NCI-H1105 (cell line): ENCODE measurements at places on chromosomes 3 and 15.

DNA sequence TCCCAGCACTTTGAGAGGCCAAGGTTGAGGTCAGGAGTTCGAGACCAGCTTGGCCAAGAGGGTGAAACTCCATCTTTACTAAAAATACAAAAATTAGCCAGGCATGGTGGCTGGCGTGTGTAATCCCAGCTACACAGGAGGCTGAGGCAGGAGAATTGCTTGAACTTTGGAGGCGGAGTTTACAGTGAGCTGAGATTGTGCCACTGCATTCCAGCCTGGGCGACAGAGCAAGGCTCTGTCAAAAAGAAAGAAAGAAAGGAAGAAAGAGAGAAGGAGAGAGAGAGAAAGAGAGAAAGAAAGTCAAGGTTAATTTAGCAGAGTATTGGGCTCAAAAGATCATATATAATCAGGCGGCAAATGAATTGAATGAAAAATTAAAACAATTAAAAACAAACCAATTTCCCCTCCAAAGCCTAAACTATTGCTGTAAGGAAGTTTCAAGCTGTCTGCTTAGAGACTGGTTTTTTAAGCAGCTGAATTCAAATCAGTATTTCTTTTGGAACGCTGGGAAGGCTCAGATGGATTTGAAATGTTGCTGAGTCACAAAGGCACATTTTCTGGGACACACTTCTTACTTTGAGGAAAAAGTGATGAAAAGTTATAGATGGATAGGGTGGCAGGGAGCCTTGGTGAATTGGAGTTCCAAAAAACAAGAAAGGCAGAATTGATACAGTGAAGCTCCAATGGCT, 81.3 kb upstream of the BHLHE40 start:
- DNase-seq: no peak

DNA sequence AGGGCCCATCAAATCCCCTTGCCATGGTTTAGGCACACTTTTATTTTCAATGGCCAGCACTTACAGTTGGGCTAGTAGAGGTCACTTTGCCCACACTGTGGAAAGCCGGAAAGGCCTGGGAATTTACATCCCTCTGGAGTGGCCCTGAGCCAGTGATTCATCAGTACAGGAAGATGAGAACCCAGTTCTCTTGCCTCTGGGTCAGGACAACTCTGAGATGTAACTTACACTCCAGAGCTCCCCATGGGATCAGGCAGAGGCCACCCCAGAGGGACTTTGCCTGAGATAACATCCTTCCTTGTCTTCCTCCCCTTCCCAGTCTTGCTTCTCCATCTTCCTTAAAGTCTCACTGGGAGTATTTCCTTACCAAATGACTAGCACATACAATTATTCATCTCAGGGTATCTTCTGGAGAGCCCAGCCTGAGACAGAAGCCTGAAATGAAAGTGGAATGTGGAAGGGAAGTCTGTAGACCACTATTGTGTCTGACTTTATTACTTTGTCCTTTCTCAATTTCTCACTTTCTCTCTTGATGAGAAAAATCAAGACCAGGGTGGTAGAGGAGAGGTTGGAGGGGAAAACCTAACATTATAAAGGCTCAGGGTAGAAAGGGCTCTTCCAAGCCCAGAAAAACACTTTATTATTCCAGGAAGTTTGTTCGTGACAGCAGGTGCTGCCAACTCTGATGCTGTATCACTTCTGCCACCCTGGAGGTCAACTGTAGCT, 220.8 kb downstream of the ZNF621 start:
- DNase-seq: no peak

- DNase-seq: no peak
These were observed 171.1 kb downstream of the PDZRN3 start for GRCh38 chr3:73453666-73454065.

DNA sequence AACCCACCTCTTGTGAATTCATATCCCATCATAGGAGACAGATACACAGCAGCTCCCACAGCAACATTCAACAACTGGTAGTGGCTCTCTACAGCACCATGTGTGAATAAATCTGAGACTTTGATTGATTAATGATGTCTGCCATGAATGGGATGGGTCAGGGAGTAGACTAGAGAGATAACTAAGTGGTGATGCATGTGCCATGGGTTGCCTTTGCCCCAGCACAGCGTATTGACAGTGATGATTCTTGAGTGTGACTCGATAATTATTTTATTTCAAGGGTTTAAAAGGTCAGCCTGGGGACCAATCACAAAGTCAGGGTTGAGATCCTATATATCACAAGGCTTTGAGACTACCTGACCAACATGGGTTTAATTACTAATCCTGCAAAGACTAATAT, 295.9 kb downstream of the PTPRG start:
- DNase-seq: no peak

DNA sequence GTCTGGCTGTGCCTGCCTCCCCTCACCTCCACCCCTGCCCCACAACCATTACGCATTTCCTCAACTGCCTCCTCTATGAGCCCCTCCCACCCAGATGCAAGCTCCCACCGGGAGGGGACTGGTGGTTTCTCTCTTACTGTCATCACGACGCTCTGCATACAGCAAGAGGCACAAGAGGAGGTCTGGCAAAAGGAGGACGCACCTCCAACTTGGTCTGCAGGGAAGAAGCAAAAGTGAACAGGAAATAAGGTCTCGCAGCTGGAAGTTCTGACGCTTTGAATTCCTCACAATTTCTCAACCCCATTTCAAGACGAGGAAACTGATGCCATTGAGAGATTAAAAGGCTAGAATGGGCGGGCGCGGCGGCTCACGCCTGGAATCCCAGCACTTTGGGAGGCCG, 42.3 kb upstream of the MUC4 start:
- no peak for DNase-seq

- no peak for DNase-seq
These were observed 97.7 kb downstream of the TP63 start for GRCh38 chr3:189728915-189729314.

- no peak for DNase-seq
These were observed 188.7 kb downstream of the NAALADL2 start for GRCh38 chr3:175047786-175048185.

GRCh38 chr3:50260942-50261441, 8.0 kb upstream of the SEMA3B start:
- DNase-seq: no peak

GRCh38 chr3:153621953-153622352, 459.9 kb downstream of the RAP2B start:
- no peak for DNase-seq

- no peak for DNase-seq
These were observed 36.4 kb upstream of the WNT5A start for GRCh38 chr3:55523471-55523870.

DNA sequence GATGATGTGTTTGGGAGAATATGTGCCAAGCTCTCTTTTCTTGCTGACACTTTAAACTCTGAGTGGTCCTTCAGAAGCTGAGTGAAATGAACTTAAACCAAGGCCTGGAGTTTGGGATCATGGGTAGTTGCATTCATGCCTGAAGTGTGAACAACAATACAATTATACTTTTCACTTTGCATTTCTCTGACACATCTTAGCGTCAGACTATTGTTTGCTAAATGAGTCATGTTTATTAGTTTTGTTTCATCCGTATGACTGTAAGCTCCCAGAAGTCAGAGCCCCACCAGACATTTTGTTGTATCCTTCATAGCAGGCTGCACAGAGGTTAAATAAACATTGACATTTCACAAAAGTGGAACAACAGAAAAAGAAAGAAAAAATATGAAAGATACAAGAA, 542.6 kb downstream of the TUSC7 start:
- DNase-seq: no peak

GRCh38 chr3:158679547-158680000, 7.1 kb upstream of the LXN start:
- DNase-seq: no peak

DNA sequence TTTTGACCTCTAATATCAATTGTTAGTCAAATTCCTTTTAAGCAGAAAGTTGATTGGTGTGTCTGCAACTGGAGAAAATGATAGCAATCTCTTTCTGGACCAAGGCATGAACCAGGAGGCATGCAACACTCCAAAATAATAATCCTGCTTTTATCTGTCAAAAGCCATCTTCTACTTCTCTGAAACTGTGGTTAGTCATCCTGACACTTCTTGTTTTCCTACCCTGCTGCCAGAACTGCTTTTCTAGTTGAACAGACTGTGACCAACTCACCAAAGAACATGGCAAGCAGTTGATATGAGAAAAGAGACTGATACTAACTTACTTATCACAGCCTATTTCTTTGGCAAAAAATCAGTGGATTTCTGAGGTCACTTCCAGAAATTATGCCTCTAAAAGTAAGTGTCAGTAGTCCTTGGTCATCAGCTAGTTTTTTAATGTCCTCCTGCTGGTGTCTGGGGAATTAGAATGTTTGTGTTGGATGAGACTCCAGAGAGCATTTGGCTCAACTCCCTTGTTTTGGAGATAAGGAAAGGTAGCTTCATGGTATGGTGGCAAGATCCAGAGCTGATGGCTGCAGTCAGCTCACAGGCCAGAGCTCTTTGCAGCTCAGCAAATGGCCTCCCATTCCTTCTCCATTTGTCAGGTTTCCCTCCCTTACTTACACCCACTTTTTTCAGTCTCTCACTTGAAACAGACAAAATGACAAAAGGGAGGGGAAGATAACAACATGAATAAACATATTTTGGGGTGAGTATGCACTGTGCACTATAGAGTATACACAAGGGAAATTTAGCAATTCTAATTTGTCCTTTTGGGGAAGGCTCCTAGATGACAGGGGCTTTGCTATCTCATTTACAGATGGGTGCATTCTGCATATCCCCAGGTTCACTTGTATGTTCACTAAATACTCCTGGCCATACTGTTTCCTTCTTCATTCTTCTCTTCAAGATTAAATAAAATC, 7.0 kb downstream of the CRYGS start:
- DNase-seq: no peak

- no peak for DNase-seq
These were observed 114.2 kb downstream of the AGBL1 start for GRCh38 chr15:86193716-86194380.

DNA sequence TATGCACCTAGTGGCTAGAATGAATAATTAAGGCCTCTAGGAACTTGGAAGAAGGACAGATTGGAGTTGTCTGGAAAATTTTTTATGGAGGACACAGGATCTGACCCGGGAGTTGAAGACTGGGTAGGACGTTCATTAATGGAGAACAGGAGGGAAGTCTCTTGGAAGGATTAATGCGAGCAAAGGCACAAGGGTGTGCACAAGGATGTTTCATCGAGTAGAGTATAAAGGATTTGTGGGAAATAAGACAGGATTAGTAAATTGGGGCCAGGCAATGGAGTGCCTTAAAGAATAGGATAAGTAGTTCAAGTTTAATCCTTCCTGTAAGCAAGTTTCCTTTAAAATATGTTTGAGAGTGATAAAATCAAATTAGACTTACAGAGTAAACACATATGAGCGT, 14.6 kb downstream of the LMOD3 start:
- no peak for DNase-seq

DNA sequence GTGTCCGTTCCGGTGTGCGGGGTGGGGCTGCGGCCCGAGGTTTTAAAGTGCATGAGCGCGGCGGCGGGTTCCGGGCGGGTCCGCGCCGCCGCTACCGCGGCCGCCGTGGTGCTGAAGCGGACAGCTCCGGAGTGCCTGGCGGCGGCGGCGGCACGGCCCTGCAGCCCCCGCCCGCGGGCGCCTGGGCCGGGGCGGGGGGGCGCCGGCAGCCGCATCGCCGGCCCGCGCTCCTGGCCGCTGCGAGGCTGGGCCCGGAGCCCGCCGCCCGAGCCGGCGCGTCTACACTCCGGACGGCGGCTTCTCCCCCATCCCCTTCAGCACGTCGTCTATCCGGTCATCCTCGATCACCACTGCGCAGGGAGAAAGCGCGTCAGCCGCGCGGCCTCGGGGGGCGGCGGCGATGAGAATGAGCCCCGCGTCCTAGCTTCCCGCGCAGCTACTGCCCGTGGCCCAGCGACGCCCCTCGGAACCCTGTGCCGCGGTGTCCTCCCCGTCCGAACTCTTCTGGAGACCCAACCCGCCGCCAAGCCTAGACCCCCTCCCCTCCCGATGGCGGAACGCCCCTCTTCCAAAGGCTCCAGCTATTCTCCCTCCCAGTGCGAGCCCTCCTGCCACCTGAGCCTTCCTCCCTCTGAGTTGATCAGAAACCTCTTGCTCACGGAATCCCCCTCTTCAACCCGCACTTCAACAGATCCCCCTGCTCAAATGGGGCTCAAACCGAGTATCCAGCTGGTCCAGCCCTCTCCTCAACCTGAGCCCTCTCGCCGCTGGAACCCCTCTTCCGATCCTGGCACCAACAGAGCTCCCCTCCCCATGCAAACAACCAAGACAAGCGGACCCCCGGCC, 1.3 kb downstream of the CAMK2N2 start:
- no peak for DNase-seq

DNA sequence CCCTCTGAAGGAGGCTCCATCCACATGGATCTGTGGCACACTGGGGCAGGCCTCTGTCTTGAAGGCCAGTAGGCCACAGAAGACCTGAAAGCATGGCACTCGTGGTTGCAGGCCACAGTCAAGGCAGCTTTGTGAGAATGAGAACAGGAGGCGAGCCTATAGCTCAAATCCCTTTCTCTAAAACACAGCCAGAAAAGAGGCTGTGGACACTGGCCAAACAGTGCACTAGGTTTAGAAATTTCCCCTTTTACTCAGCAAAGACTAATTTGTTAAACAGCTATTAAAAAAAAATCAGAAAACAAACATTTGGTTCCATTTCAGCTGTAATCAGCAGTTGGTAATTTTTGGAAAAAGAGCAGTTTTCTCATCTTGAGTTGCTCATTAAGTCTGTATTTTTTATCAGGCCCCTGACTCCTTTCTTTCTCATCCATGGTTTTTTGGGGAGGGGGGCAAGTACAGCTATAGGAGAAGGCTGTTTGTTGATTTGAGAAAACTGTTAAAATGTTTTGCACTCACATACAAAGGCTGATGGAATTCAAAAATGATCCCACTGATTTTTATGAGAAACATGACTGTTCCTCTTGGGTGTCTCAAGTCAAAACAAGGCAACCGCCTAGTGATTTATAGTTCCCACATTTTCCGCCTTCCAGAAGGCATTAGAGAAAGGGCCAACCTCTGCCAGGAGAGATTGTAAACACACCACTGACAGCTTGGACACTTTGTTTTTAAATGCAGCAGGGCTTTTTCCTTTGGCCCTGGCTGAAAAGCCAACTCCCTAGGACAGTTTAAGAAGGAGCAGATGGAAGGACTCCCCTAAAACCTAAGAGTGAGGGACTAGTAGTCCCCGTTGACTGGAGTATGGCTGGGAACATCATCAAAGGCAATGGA, 28.1 kb downstream of the PARP16 start:
- DNase-seq: no peak

DNA sequence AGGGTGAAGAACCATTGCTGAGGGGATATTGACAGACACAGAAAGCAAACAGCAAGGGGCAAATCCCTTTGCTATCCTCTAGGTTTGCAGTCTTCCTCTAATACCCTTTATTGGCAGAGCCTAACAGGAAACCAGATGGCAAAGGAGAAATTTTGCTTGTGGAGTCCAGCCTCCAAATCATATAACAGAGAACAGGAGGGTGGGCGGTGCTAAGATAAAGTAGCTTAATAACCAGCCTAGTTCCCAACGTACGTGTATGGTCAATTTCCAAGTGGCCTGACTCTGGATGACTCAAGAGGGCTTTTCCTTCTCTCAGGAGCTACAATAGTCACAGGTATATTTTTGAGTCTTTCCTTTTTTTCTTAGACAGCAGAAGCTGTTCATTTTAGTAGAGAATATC, 404.5 kb downstream of the PDCD6IP start:
- no peak for DNase-seq
